ENCODE measurements at places on chromosomes 3 and 15.
A peak's percentile ranks its signal among the peaks of the same experiment; 100 is the strongest.

- H3K4me3 ChIP-seq: no peak overlapping the region
- no peaks in the 10 kb centered on the region for H3K27me3 ChIP-seq
- peaks cover 76% of the 10 kb centered on the region for H3K4me1 ChIP-seq
- H3K36me3 ChIP-seq: peaks cover 28% of the 10 kb centered on the region
- no peak for DNase-seq
Observed at GRCh38 chr3:50630394-50630793, 13.4 kb downstream of the MAPKAPK3 start.

- peaks cover 30% of the 10 kb centered on the region for H3K4me1 ChIP-seq
- H3K27ac ChIP-seq: no peak overlapping the region
- DNase-seq: no peak
- no peak overlapping the region for H3K4me3 ChIP-seq
- H3K36me3 ChIP-seq: peaks cover 1% of the 10 kb centered on the region
- H3K27me3 ChIP-seq: peaks cover 38% of the 10 kb centered on the region
Observed at GRCh38 chr3:128998561-128998960, 2.5 kb upstream of the EFCC1 start.

- H3K4me1 ChIP-seq: no peaks in the 10 kb centered on the region
- no peak for DNase-seq
- no peaks in the 10 kb centered on the region for H3K36me3 ChIP-seq
Observed at GRCh38 chr15:62795171-62795570, 247.4 kb upstream of the TPM1 start.

DNA sequence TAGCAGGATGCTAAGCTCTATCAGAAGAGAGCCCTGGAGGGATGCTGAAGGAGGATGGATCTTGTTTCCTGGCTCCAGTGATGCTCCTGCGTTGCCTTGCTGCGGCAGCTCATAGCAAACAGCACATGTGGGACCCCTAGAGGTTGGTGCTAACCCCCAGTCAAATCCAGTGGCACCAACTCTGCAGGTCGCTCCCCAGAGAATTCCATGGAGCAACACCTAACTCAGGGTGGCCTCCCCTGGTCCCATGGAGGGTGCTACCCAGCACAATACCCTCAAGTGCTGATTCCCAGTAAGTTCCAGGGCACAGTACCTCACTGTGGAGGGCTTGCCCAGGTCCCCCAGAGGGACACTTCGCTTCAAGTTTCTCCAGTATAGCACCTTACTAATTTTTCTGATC lies 231.2 kb downstream of the NEK10 start:
- H3K4me1 ChIP-seq: no peaks in the 10 kb centered on the region
- H3K36me3 ChIP-seq: no peaks in the 10 kb centered on the region
- no peak for DNase-seq
- no peaks in the 10 kb centered on the region for H3K27me3 ChIP-seq

- no peak overlapping the region for H3K27ac ChIP-seq
- H3K4me1 ChIP-seq: peaks cover 9% of the 10 kb centered on the region
- no peak overlapping the region for H3K4me3 ChIP-seq
Observed at GRCh38 chr3:144189044-144189443, 217.4 kb downstream of the DIPK2A start.

DNA sequence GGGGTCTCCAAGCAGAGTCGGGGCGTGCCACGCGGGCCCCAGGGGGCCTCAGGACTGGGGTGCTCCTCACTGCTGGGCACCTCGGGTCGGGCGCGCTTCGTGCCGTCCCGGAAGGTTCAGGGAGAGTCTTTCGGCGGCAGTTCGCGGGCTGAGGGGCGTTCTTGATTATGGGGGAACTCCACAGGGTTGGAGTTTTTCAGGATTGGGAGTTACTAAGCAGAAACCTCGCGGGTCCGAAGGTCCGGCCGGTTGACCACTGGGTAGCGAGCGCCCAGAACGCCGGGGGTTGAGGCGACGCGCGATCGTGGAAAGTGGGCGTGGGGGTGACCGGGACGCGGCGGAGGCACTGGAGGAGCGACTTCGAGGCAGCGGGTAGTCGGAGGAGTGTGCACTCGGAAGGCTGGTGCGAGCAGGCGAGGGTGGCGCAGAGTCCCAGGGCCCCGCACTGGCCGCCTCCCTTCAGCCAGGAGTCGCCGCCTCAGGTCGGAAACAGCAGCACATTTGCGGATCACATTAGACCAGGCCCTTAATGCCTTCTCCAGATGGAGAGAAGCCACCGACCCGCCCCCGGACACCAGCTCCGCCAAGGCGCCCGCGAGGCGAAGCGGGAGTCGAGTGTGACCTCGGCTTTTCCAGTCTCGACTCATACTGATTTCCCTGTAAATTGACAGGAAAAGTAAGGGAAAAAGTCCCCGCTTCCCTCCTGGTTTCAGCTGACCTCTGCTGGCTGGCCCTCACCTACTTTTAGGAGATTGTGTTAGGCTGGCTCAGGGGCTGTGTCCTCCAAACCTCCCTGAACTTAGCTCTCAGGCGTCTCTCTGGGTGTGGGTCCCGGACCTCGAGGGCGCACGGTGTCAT lies 685 bp downstream of the ADAMTSL3 start:
- peaks cover 28% of the 10 kb centered on the region for H3K27me3 ChIP-seq
- H3K27ac ChIP-seq: no peak overlapping the region
- H3K36me3 ChIP-seq: no peaks in the 10 kb centered on the region
- H3K4me1 ChIP-seq: no peaks in the 10 kb centered on the region
- DNase-seq: no peak
- H3K4me3 ChIP-seq: no peak overlapping the region

DNA sequence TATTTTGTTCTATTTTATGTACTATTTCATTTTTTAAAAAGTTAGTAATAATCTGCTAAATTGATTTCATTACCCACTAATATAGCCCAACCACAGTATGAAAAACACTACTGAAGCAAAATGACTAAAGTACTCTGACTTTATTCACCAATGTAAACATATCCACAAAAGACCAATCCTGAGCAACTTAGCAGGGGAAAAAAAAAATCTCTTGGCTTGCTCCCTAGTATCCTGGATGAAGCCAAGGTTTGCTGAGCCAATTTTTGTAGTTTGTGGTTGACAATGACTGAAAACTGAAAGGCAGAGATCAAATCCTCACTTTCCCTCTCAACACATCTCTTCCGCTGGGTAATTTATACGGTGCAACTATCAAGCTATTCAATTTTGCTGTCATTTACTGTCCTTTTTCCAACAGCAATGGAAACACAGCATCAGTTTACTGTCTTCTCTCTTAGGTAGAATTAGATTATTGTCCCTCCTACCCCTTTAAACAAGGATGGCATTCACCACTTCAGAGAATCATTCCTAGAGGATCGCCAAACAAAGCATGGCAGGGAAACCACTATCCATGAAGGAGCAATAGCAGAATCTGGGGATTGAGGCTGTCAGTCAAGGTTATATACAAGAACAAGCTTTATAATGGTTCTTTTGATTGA lies 149.7 kb downstream of the THRB start:
- H3K4me3 ChIP-seq: no peak overlapping the region
- no peaks in the 10 kb centered on the region for H3K36me3 ChIP-seq
- H3K27ac ChIP-seq: no peak overlapping the region
- no peaks in the 10 kb centered on the region for H3K4me1 ChIP-seq
- H3K27me3 ChIP-seq: peaks cover 2% of the 10 kb centered on the region

- no peaks in the 10 kb centered on the region for H3K36me3 ChIP-seq
- H3K27me3 ChIP-seq: peaks cover 6% of the 10 kb centered on the region
- no peak for DNase-seq
- H3K4me1 ChIP-seq: peaks cover 2% of the 10 kb centered on the region
Observed at GRCh38 chr3:194756460-194756779, 70.7 kb downstream of the FAM43A start.

DNA sequence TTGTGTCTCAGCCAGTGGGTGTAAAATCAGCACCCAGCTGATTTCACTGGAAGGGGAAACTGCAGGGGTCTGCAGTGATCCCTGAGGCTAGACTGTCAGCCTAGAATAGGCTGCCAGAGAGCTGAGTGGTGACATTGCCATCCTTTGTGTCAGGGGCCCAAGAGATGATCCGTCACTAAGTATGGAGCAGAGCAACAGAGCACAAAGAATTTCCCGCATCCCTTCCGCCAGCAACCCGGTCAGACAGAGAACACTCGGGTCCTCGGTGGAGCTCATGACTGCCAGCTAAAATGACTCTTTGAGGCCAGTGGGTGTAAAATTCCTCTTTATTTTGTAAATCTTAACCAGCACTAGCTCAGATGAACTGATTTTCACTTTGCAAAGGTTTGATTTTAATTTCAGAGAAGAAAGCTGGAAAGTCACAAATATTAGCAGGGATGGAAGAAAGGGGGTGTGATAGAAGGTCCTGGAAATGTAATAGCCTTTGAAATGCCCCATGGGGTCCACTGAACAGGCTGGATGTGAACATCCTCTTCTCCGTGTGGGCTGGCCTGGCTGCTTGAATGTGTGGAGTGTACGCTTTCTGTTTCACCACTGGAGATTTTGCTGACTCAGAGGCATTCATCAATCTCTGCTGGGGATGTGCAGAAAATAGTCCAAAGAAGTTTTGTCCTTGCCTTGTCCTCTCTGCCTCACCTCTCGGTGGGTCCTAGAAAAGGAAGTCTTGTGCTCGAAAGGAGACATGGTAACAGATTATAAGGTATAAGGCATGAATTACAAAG lies 138.8 kb downstream of the SV2B start:
- DNase-seq: no peak
- H3K27me3 ChIP-seq: peaks cover 29% of the 10 kb centered on the region
- H3K36me3 ChIP-seq: no peaks in the 10 kb centered on the region
- no peak overlapping the region for H3K27ac ChIP-seq

DNA sequence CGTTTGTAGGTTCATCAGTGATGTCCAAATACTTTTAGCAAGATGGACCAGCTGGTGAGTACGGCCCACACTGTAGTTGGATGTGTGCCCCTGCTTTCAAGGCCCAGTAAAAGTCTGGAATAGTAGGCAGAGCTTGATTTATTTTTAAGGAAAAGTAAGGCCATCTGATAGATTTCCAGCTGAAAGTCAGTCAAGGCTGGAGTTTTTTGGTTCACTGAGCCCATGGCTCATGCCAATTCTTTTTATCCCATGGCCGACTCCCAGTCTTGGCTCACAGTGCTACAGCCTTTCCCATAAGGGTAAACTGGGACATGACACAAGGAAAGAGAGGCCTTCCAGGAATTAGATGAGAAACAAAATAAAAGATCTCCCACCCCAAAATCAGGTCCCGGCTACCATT lies 13.5 kb downstream of the CCDC80 start:
- H3K4me1 ChIP-seq: no peaks in the 10 kb centered on the region
- no peaks in the 10 kb centered on the region for H3K36me3 ChIP-seq
- H3K27ac ChIP-seq: no peak overlapping the region
- peaks cover 10% of the 10 kb centered on the region for H3K27me3 ChIP-seq

DNA sequence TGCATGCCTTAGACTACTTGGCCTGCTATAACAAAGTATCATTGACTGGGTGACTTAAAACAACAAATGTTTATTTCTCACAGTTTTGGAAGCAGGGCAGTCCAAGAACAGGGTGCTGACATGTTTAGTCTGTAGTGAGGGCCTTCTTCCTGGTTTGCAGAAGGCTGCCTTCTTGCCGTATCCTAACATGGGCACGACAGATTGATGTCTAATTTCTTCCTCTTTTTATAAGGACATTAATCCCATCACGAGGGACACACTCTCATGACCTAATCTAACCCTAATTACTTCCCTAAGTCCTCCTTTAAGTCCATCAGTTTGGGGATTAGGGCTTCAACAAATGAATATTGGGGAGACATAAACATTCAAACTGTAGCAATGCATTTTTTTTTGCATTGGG lies 10.9 kb upstream of the GOLGA8B start:
- H3K27ac ChIP-seq: no peak overlapping the region
- H3K4me1 ChIP-seq: no peaks in the 10 kb centered on the region
- peaks cover 43% of the 10 kb centered on the region for H3K27me3 ChIP-seq
- no peaks in the 10 kb centered on the region for H3K36me3 ChIP-seq
- no peak for DNase-seq

- no peak for DNase-seq
- peak overlapping the region; percentile 81 for H3K4me3 ChIP-seq
- peaks cover 21% of the 10 kb centered on the region for H3K4me1 ChIP-seq
- peak overlapping the region; percentile 25 for H3K27ac ChIP-seq
Observed at GRCh38 chr15:77542491-77543001, 90.2 kb downstream of the LINGO1 start.

DNA sequence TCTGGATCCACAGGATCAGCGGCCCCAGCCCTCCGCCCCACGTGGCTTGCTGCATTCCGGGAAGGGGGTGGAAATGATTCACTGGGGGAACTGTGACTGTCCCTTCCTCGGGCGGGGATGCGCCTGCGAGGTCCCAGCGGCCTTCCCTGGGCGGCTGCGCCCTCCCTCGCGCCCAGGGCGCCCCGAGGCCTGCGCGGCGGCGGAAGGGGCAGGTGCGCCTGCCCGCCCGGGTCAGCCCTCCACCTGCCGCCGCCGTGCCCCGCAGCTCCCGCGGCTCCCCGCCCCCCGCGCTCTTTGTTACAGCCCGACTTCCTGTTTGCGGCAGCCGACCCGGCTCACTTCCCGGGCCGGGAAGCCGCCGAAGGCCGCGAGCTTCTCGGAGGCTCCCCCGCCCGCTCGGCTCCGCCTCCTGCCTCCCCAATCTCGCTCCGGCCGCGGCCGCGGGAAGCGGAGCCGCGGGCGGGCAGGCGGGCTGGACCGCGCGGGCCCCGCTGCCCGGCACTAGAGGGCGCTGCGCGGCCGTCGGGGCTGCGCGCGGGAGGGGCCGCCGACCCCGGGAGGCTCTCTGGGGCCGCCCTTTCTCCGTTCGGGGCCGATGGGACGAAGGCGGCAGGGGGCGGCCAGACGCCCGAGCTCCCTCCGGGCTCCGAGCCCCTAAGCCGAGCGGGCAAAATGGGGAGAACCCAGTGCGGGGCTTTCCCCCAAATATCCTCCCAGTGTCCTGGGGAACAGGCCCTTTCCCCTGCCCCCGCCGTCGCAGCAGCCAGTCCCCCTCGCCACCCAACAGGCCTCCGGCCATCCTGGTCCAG lies 11.5 kb upstream of the CHAC1 start:
- H3K4me3 ChIP-seq: peak overlapping the region; percentile 74
- H3K36me3 ChIP-seq: no peaks in the 10 kb centered on the region
- H3K27me3 ChIP-seq: no peaks in the 10 kb centered on the region
- peaks cover 26% of the 10 kb centered on the region for H3K4me1 ChIP-seq
- DNase-seq: peak; percentile 85

DNA sequence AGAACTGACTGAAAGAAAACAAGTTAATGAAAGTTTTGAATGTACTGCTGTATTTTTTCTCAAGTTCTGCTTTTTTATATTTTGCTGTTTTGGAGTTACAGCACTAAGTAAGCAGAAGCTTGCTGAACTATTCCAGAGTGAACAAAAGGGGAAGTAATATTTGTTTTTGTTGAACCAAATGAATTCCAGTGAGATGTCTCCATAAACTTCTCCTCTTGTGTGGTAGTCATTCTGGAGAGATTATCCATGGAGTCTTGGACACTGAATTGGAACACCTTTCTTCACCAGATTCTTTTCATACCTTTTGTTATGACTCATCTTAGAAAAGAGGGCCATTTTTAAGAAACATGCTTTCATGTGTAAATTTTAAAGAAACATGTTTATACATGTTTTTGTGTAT lies 8.8 kb downstream of the ANKUB1 start:
- H3K4me3 ChIP-seq: no peak overlapping the region
- H3K27ac ChIP-seq: no peak overlapping the region
- peaks cover 20% of the 10 kb centered on the region for H3K27me3 ChIP-seq
- H3K4me1 ChIP-seq: no peaks in the 10 kb centered on the region
- H3K36me3 ChIP-seq: no peaks in the 10 kb centered on the region

All from activated naive CD8-positive, alpha-beta T cell treated with anti-CD3 and anti-CD28 coated beads, Interleukin-2, amount 10 ng/mL, durations not matched to agents 7 days and 5 days (primary cell).